HFFc6 (cell line): ENCODE measurements at places on chromosomes 1 and 21.

DNA sequence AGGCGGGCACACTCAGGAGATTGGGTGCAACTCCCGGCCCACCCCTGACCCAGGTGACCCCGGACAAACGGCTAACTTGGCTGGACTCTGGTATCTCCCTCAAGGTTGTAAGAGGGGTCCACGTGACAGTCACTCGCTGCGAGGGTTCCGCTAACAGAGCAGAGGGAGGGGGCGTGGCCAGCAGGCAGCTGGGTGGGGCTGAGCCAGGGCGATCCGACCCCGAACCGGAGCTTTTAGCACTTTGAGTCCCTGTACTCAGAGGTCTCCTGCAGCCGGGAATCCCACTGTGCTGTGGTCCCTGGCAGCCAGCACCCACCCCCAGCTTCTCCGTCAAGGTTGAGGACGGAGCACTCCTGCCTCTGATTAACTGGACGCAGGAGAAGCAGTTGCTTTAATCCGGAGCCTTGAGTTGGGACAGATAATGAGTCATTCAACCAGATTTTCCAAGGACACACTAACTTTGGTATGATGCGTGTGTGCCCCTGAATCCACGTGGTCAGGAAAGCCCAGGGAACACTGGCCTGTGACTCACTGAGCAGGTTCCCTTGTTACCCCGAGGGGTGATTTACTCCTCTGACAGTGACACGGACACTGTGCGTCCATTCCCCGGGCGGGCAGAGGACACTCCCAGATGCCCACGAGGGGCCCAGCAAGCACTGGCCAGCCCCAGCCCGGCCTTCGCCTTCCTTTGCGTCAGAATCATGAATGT is 16.8 kb downstream of the TRPM2 start:
- DNase-seq = peak; percentile 9
- H3K36me3 ChIP-seq = peaks cover 6% of the 10 kb centered on the region; the same call in 1 of the 2 replicates
- H3K27ac ChIP-seq = no peak overlapping the region
- no peaks in the 10 kb centered on the region for H3K4me1 ChIP-seq
- peaks cover 6% of the 10 kb centered on the region for H3K27me3 ChIP-seq

DNA sequence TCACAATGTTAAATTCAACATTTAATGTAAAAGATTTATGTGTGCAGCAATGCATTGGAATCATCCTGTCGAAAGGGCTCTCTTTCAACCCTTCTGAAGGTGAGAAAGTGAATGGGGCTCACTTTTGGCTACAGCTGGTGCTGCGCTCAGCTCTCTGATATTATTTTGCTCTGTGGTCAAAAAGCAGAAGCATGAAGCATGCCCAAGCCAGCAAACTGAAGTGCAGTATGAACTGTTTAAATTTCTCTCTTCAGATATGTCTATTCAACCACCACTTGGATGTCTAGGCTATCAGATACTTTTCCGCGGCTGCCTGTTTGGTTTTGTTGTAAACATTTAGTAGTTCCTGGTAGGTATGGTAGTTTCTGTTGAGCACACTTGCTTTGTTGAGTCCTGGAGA is 216.9 kb upstream of the TMPRSS15 start:
- H3K4me1 ChIP-seq = no peaks in the 10 kb centered on the region
- no peak for DNase-seq
- no peak overlapping the region for H3K27ac ChIP-seq

- no peaks in the 10 kb centered on the region for H3K36me3 ChIP-seq
- H3K4me1 ChIP-seq = peaks cover 11% of the 10 kb centered on the region
- H3K27ac ChIP-seq = no peak overlapping the region
- no peak overlapping the region for H3K4me3 ChIP-seq
- DNase-seq = no peak
Observed at GRCh38 chr1:111465754-111466153, 8.0 kb upstream of the C1orf162 start.

- DNase-seq = peak; percentile 82
- H3K27ac ChIP-seq = peak overlapping the region; percentile 45
- peaks cover 5% of the 10 kb centered on the region; the same call in 1 of the 2 replicates for H3K36me3 ChIP-seq
- peaks cover 86% of the 10 kb centered on the region for H3K4me1 ChIP-seq
- no peaks in the 10 kb centered on the region for H3K27me3 ChIP-seq
- no peak overlapping the region for H3K4me3 ChIP-seq
Observed at GRCh38 chr1:218476385-218476784, 131.2 kb downstream of the TGFB2 start.

DNA sequence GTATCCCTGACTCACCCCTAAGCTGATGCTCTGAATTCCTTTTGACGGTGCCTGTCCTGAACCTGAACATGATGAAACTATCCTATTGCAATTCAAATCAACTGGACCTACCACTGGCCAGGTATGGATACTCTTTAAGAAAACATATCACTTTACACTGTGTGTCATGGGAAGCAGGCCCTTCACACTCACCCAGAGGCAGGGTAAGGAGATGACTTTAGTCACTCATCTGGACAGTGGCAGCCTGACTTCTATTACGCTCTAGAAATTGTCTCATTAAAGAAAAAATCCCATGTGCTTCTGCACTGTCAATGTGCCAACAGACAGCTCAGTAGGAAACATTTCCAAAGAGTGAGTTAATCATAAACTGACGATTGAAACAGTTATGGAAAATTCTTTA is 94.3 kb downstream of the VAV3 start:
- H3K36me3 ChIP-seq = no peaks in the 10 kb centered on the region
- no peaks in the 10 kb centered on the region for H3K4me1 ChIP-seq

DNA sequence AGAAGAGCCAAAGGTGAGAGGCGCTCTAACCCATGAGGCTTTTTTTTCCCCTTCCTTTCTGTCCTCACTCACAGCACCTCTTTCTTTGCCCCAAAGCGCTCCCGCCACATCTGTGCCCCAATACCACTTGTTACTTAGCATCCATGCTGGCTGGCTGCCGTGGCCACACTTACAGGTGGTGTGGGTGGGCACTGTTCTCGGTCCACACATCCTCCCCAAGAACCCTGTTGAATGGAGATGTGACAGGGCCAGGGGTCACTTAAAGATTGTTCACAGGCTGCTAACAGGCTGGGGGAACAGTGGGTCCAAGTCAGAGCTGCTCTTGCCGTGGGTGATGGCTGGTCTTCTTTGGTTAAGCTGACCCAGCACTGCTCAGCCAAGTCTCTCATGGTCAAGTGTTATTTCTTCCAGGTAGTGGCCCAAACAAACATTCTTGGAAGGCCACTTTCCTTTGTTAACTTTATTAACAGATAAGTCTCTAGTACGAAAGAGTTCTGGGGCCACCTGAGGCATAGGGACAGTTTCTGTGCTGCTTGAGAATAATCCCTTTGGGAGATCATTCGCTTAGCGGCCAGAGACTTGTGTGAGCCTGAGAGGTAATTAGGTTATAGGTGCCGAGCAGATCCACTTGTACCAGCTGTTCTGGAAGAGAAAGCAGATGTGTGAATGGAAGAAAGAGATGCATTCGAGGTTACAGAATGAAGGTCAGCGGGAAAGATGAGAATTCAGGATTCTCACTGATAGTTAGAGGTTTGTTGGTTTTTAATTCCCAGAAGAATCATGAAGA is 62.6 kb upstream of the IRF2BP2 start:
- H3K4me1 ChIP-seq = peaks cover 14% of the 10 kb centered on the region
- no peak for DNase-seq
- H3K27ac ChIP-seq = no peak overlapping the region
- peaks cover 6% of the 10 kb centered on the region for H3K36me3 ChIP-seq

DNA sequence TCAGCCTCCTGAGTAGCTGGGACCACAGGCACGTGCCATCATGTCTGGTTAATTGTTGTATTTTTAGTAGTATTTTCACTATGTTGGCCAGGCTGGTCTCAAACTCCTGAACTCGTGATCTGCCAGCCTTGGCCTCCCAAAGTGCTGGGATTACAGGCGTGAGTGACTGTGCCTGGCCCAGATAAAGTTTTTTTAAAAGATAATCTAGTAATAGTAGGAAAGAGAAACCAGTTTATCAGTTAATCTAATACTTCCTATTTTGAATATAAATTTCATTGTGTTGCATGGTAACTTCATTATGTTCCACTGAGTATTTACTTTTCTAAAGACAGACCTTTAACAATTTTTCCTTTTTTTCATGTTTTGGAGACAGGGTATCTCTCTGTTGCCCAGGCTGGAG is 10.0 kb downstream of the RABGAP1L start:
- H3K27ac ChIP-seq = no peak overlapping the region
- no peaks in the 10 kb centered on the region for H3K36me3 ChIP-seq
- H3K4me1 ChIP-seq = no peaks in the 10 kb centered on the region; the same call in 1 of the 2 replicates
- no peak for DNase-seq

DNA sequence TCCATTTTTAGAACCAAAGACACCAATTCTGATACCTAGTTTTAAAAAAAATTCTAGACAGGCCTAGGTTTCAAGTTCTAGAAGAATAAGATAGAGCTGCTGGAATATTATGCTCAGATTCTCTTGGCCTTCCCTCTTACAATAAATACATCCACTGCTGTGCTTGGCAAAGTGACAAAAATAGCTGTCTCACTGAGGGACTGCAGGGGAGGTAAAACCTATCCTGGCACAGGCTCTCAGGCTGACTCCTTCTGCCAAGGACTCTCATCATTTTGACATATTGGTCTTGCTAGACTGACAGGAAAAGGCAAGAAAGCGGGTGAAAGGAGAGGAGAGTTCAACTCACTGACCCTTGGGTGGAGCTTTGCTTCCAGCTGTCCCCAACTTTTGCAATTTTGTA is 197.0 kb upstream of the LHX8 start:
- no peak overlapping the region for H3K27ac ChIP-seq
- DNase-seq = no peak
- no peak overlapping the region for H3K4me3 ChIP-seq
- no peaks in the 10 kb centered on the region for H3K36me3 ChIP-seq
- no peaks in the 10 kb centered on the region for H3K4me1 ChIP-seq

DNA sequence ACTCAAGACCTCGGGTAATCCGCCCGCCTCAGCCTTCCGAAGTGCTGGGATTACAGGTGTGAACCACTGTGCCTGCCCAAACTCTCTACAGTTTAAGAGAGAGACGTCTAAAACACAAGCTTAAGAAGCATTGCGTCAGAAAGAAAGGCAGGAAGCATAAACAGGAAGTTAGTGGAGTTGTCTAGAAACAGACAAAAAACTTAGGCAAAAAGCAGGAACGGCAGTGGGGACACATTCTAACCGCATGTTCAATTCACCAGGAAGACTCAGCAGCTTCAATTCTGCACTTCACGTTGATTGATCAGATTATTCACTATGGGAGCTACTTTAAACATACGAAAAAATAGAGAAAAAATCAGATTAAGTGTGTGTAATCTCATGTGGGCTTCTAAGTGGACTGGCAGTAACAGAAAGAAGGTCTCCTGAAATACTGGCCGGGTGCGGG is 7.4 kb downstream of the CFAP74 start:
- no peak overlapping the region for H3K4me3 ChIP-seq
- no peaks in the 10 kb centered on the region for H3K4me1 ChIP-seq
- peaks cover 41% of the 10 kb centered on the region for H3K27me3 ChIP-seq
- no peak for DNase-seq
- H3K27ac ChIP-seq = no peak overlapping the region
